ENCODE measurements at places on chromosomes 16 and 17.

DNA sequence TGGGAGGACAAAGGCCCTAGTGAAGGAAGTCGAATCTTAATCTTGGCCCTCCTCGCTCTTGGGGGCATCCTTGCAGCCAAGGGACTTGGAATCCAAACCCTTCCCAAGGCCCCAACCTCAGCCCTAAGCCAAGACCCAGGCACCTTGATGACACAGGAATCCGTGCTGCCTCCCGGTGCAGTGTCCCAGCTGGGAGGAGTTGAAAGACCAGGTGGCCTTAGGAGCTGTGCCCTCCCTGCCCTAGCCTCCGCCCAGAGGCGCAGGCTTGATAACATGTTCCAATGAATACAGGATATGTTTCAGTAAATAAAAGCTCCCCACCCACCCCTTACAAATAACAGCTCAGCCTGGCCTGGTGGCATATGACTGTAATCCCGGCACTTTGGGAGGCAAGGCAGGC, at the start of gene CHST5:
TSS of gene CHST5 (minus strand) at position 208 of the 400 bp plus-strand sequence. CDS start 5,724 bp downstream, outside the sequence.
- no peak for DNase-seq

GRCh38 chr17:40382251-40382650, 17.7 kb upstream of the GJD3 start:
- no peak for DNase-seq

DNA sequence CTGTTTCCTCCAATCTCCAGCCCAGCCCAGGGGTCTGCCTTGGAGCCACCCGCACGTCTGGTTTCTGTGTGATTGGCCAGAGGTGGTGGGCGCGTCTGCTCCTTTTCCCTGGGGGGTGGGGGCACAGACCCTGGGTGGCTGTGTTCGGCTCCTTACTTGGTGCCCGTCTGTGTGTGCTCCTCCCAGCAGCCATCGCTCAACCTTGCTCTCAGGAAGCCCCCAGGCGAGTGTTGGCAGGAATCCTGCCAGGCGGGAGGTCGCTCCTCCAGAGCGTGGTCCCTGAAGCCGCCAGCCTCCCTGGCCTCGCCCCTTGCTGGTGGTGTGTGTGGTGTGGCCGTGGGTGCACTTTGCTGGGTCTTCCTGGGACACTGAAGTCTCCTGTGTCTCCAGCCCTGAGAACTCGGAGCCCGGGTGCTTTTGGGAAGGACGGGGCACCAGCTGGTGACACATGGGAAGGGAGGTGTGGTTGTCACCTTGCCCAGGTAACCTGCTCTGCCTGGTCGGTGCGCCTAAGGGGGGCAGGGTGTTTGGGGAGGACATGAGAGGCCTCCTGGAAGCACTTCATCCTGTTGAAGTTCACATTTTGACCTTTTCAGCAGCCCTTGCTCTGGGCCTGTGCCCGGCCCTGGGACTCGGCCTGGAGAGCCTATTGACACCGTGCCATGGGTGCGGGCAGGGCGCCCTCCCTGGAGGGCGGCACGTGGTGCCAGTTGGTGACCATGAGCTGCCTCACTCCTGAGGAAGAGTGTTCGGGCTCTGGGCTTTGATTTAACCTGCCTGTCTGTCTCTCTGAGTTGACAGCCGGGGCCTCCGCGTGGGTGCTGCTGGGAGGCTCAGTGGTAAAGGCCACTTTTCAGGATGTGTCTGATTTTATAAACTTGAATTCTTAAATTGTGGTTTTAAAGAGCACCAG, 49.0 kb upstream of the ZNF750 start:
- DNase-seq = no peak

- no peak for DNase-seq
Observed at GRCh38 chr17:8859804-8860430, 7.6 kb downstream of the PIK3R6 start.

DNA sequence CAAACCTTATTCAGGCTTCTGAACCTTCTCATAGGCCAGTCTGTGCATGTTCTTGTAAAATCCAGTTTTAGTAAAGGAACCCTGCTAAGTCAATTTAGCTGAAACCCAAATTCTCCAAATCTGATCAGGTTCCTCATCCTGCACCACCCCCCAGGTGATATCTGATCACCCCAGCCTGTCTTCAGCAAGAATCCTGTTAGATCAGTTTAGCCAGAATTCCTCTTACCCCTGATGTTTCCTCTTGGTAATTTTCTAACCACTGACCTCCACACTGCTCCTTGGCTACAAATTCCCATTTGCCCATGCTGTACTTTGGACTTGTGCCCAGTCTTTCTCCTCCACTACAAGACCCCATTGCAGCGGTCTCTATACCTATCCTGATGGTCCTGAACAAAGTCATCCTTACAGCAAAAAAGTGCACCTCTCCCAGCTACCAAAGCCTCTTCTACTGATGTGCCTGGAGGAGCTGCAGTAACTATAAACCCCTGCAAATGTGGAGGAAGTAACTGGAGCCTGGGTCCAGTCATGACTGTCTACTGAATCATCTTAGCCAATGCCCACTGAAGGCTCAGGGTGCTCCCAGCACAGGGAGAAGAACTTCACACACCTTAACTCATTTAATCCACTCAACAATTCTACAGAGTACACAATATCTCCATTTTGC, 23.8 kb downstream of the TEX14 start:
- no peak for DNase-seq

DNA sequence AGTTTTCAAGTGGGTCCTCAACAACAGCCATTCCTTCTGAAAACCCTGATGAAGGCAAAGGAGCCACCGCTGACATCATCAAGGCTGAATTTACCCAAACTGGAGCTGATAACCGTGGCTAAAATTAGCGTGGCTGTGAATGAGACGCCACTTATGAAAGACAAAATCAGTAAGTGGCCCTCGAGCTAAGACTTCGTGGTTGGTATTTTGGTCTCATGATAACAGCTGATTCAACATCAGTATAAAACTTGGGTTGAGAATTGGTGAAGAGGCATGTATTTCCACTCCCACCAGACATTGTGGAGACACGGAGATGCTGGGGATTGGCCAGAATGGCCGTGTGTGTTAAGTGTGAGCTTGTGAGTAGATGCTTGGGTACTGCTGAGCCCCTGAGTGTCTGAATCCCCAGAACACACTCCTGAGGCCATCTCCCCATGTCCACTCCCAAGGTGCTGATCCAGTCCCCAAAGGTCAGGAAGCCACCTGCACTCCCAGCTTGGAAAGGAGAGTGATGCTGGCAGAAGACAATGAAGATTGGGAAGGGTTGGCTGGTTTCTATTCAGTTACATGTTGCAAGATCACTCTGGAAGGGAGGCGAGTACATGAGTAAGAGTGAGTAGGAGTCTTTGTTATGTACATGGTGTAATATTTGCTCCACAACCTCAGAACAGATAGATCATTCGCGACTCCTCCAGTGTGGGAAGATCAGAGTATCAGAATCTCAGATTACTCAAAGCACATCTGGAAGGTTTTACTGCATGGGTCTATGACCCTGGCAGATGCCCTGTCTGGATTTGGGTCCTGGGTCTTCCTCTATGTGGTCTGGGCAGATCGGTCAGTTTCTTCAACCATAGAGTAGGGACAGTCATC, 207.7 kb downstream of the HS3ST3A1 start:
- DNase-seq = no peak

DNA sequence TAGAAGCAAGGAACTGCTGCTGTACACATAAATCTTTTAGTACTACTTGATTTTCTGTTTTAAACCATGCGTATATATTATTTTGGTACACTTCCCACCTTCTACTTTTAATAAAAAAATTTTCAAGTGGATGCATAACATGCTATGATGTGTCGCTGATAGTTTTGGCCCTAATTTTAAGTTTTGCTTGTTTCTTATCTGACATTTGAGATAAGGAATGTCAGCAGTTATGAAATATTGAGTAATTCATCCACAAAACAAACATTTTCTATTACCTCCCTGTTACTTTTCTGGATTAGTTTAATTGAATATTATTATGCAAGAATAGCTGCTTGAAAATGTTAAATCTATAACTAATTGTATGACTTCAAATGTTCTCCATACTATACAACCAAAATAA, 35.8 kb downstream of the N4BP1 start:
- no peak for DNase-seq

DNA sequence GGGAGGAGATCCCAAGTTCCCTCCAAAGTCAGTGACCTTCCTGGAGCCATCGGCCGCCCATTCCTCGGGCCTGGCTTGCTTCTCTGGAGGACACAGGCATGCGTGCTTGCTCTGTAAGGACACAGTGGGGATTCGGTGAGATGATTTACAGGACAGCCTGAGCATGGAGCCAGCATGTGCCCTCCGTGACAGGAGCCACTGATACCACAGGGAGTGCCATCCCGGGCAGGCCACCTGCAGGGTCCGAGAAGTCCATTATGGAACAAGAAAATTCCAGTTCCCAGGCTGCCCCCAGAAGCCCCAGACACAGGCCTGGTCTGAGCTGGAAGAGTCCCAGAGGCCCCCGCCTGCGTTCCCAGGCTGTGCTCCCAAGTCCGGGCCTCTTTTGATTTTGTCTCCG, 47.9 kb downstream of the FOXL1 start:
- DNase-seq = no peak

- no peak for DNase-seq
Observed at GRCh38 chr16:5020551-5020950, 13.2 kb downstream of the NAGPA start.

DNA sequence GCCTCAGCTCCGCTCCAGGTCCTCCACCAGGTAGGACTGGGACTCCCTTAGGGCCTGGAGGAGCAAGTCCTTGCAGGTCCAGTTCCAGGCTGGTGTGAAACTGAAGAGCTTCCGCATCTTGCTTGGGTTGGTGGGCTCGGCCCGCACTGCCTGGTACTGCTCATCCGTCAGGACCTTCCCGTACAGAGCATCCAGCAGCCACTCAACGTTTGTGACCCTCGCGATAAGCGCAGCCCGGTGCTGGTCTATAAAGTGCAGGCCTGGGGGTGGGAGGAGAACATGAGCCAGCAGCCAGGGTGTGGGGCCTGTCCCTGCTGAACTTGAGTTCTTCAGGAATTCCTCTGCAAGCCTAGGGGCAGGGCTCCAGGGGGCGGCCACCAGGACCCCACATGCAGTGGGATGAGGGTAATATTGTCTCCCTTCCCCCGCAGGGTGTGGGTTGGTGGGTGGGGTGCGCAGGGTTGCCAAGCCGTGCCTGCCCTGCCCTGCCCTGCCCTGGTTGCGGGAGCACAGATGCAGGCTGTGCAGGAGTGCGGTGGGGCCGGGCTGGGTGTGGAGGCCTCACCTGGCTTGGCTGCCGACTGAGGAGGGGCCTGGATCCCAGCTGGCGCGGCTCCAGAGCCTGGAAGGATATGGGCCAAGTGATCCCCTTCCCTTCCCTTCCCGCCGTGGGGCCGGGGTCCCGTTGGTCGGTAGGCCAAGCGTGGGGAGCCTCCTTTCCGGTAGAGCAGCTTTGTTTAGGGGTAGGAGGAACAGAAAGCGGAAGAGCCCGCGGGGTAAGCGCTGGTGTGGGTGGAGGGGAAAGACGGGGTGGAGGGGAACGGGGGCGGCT, 762 bp downstream of the PYCARD start:
- DNase-seq = no peak

DNA sequence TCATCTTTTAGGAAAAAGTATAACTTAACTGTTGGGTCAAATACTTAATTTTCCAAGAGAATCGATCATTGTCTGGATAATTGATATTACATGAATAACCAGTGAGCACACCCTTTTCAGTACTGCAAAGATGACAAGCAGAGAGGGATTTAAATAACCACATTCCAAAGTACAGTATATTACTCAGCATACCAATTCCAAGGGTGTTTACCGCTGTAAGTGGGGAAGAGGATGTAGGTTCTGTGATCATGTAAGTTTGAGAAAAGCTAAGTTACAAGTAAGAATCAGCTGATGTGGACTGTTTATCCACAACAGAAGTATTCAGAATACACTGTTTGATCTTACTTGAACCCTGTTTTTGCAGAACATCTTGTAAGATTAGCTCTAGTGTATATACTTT, 6.1 kb downstream of the GDE1 start:
- no peak for DNase-seq

DNA sequence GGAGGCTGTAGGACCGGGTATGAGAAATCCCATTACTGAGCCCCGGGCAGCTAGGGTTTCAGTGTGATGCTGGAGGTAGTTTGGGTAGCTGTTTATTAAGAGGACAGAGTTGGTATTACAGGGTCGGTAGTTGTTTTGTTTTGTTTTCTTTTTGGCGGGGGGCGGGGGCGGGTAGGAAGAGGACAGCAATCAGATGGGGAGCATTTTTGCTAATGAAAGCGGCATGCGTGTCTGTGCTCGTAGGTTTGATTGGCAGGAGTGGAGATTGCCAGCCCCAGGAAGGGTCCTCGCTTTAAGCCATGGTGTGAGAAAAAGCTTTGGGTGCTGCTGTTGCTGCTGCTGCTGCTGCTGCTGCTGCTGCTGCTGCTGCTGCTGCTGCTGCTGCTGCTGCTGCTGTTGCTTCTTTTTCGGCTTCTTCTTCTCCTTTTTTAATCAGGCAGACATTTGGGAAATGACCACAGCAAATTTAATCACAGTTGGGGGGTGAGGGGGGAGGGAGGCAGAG, 498.5 kb upstream of the ZFHX3 start:
- no peak for DNase-seq

- no peak for DNase-seq
Observed at GRCh38 chr17:75550139-75550465, 24.6 kb downstream of the LLGL2 start.
